ENCODE measurements at places on chromosomes 16 and 17. TPM values are rescaled to one million over a fixed set of nuclear protein-coding genes. Genes with fewer than 3 reads are reported as not detected.

SPNS1 gene
- 54.0 TPM for total RNA-seq

ULK2 gene
- total RNA-seq, result 10.6 TPM

GPRC5C gene
- not detected for total RNA-seq

ALOXE3 gene
- total RNA-seq, result not detected

RUNDC3A gene
- not detected for total RNA-seq

TUBG2 gene
- total RNA-seq, result 2.6 TPM

GRB7 gene
- total RNA-seq, result 0.27 TPM

FBXW10B gene
- total RNA-seq, result 0.15 TPM

HYDIN gene
- total RNA-seq, result not detected

CACNG5 gene
- total RNA-seq, result not detected

CBX4 gene
- total RNA-seq, result 11.7 TPM

WNT3 gene
- total RNA-seq, result 0.59 TPM

ZPBP2 gene
- total RNA-seq, result not detected

CDRT15L2 gene
- not detected for total RNA-seq

C16orf54 gene
- not detected for total RNA-seq

ABCA6 gene
- 2.3 TPM for total RNA-seq

KRTAP17-1 gene
- total RNA-seq, result not detected

CLEC10A gene
- not detected for total RNA-seq

OR1F1 gene
- total RNA-seq, result 1.9 TPM

DLX4 gene
- total RNA-seq, result not detected

VTN gene
- total RNA-seq, result 0.07 TPM

KRTAP16-1 gene
- not detected for total RNA-seq

MMP28 gene
- total RNA-seq, result 0.07 TPM

RMI2 gene
- total RNA-seq, result 13.1 TPM

TEKT3 gene
- not detected for total RNA-seq

EMP2 gene
- total RNA-seq, result 17.7 TPM

SEBOX gene
- not detected for total RNA-seq

NPIPB5 gene
- total RNA-seq, result 9.4 TPM

Measured in mammary microvascular endothelial cell (primary cell).